ENCODE measurements at places on chromosomes 7 and 10.

DNA sequence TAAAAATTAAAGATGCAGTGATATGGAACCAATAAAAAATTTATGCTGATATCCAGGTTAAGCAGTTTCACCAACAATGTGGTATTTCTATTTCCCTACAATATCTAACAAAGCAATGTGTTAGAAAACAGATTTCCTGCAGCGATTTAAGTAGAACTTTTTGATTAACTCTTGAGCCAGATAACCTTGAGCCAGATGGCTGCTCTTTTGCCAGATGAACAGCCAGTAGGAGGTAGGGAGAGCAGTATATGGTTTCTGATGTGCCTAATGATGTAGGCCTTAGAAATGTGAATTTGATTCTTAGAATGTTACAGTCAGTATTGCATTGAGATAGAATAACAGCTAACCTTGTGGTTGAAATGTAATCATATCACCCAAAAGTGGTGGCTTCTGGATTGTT lies 31.1 kb downstream of the STAMBPL1 start:
- DNase-seq, result no peak

DNA sequence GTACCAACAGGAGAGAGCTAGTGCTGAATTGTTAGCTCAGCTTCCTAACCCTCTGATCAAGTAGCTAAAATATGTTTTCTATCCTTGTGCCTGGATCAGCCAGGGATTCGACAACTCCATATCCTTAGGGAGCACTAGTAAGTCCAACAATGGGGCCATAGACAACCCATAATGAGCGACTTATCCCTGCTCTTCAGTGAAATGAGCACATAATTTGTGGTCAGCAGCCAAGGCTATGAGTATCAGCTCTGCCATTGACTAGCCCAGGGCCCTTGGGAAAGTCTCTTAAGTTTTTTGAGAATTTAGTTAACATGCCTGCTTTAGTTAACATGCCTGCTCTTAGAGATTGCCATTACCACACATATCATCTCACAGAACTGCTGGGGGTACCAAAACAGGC lies 39.3 kb downstream of the COL1A2 start:
- DNase-seq, result no peak

GRCh38 chr7:30927559-30927958 lies 15.9 kb downstream of the AQP1 start:
- no peak for DNase-seq

- DNase-seq, result no peak
Measured at GRCh38 chr10:131099028-131099726, 212.3 kb downstream of the TCERG1L start.

DNA sequence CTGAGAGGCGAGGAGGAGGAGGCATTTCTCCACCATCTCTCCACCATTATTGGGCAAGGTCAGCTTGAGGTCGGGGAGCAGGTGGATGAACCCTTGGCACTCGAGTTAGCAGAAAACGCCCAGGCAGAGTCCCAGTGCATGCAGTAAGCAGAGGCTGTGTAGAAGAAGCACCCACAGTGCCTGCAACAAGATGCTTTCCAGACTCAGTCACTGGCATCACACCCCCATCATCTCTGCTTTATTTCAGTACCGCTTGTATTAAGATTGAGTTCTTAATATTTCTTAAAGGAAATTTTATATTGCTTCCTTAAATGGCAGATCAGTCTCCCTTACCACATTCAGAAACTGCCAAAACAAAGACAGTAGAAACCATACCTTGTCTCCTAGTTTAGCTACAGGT lies 122.3 kb upstream of the PPIF start:
- no peak for DNase-seq

- DNase-seq, result no peak
Measured at GRCh38 chr10:111323389-111323966, 246.6 kb downstream of the ADRA2A start.

DNA sequence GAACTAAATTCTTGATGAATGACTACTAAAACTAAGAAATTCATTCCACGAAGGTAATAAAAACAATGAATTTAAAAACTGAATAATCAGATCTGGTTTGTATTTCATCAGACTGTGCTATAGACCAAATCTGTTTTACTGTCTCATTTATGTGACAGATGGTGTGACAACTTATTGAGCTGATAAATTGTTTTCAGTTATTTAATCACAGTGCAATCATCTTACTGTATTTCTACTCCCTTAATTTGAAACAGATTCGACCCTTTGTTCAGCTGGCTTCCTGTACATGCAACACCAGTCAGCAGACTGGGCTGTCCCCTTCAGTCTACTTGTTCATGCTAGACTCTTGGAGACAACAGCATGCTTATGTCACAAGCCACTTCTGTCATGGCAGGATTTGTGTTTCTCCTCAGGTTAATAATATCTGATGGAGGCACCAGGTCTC lies 150.9 kb downstream of the MBL2 start:
- DNase-seq, result no peak
